Activated CD4-positive, CD25-positive, alpha-beta regulatory T cell treated with anti-CD3 and anti-CD28 coated beads, Interleukin-2, amount 50 U/mL, for 24 hours (primary cell): ENCODE measurements at places on chromosomes 2 and 18.

DNA sequence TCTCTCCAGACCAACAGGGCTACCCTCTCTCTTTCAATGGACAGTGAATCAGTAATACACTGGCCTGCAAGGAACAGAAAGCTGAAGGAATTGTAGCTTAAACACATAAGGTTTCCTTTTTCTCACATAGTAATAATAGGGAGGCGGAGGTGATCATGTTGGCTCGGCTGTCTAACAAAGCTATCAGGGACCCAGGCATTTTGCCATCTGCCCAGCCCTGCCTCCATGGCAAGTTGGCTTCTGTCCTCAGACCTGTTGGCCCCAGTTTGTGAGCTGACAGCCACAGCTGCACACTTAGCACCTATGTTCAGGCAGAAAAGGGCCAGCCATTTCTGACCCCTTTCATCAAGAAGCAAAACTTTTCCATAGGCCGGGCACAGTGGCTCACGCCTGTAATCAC lies 2.0 kb upstream of the CHRNG start:
- no peak for ATAC-seq

DNA sequence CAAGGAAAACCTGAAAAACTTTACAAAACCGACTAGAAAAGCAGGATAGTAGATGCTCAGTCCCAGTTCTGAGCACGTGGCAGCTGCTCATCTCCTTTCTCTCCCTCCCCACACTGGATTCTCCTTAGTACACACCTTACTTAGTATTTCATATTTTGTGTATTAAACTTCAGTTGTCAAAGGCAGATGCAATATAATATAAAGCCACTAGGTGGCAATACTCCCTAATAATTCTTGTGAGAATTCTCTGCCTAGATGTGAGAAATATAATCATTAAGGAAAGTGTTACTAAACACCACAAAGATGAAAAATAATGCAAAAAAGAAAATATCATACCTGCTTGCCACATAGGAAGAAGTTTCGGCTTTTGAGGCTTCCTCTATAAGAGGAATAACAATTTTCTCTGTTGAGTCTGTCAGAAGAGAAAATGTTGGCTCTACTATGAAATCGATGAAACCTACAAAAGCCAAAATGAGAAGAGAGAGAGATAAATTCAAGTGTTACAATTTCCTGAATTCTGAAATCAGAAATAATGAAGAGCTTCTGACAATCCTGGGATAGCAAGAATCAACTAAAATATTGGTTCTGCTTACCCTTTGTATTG lies 200.6 kb downstream of the PPP1R1C start:
- no peak for ATAC-seq

- ATAC-seq, result no peak
Measured at GRCh38 chr2:165390875-165391274, 78.6 kb upstream of the CSRNP3 start.

DNA sequence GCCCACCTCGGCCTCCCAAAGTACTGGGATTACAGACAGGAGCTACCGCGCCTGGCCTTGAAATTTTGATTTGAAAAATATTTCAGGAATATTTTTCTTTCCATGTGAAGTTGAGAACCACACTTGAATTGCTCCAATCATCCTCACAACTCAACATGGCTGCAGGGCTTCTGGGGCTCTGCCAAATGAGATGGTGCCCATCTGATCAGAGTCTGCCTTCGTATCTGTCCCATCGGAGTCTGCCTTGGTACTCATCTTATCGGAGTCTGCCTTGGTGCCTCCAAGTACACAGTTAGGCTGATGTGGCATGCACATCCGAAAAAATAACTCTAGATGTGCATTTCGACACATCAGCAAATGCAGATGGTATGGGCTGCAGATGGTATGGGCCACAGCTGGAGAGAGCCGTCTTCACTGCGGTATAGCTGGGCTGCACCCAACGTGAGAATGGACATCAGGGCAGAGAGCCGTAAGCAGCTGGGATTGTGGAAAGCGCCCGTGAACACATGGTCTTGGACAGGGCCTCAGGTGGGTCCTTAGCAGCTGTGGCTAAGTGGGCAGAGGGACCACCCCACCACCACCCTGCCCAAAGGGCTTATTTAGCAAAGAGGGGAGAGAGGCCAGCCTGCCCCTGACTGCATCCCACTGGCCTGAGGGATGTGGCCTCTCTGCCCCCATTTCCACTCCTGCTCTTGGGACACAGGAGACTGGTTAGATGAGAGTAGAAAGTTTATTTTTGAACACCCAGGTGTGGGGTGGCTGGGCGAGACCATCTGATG lies 52.1 kb upstream of the RBM44 start:
- ATAC-seq, result no peak

GRCh38 chr18:63288311-63288710 lies 31.3 kb downstream of the BCL2 start:
- no peak for ATAC-seq

DNA sequence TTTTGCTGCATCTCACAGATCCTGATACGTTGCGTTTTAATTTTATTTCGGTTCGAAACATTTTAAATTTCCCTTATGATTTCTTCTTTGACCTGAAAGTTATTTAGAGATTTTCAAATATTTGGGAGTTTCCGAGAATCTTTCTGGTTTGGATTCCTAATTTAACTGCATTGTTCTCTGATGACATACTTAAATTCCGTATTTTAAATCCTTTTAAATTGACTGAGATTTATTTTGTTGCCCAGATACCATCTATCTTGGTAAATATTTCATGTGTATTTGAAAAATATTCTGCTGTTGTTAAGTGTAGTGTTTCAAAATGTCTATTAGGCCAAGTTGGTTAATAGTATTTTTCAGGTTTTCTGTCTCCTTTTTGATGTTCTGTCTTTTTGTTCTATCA lies 37.7 kb downstream of the MROH2A start:
- no peak for ATAC-seq
